ENCODE measurements at places on chromosomes 16 and 17.

GRCh38 chr17:48127371-48128051 is 19.9 kb downstream of the SNX11 start:
- DNase-seq: no peak

DNA sequence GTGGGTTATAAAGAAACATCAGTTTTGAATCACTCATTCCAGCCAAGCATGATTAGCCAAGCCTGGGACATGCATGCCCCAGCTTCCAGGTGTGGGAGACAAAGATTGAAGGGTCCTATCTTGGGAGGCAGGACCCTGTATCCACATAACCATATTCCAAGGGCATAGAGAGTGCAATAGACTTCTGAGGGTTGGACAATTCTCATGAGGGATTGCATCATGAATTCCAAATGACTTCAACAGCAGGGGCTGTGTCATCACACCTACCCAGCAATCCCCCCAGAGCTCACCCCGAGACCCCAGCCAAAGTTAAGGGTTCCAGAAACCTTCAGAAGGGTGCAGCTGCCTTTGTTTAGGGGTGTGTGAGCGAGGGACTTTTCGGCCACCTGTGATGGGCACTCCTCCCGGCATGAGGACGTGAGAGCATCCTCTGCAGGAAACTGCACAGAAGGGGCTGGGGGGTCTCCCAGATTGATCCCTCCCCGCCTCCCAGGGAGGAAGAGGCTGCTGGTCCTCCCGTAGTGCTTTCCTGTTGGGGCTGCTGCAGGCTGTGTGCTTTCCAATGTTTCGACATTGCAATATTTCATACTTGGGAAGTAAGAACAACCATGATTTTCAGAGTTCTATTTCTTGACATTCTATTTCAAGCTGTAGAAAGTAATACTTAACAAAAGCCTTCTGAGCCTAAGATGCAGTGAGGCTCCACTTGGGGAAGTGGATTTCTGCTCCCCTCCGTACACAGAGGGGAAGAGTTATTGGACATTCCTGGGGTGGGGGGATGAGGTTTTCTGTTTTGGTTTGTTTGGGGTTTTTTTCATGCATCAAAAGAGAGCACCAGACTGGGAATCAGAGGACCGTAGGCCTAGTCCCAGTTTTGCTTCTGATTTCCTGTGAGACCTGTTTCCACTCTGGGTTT is 13.3 kb upstream of the PITPNM3 start:
- DNase-seq: no peak

- DNase-seq: no peak
These were observed 21.8 kb downstream of the TMC5 start for GRCh38 chr16:19439483-19439882.

DNA sequence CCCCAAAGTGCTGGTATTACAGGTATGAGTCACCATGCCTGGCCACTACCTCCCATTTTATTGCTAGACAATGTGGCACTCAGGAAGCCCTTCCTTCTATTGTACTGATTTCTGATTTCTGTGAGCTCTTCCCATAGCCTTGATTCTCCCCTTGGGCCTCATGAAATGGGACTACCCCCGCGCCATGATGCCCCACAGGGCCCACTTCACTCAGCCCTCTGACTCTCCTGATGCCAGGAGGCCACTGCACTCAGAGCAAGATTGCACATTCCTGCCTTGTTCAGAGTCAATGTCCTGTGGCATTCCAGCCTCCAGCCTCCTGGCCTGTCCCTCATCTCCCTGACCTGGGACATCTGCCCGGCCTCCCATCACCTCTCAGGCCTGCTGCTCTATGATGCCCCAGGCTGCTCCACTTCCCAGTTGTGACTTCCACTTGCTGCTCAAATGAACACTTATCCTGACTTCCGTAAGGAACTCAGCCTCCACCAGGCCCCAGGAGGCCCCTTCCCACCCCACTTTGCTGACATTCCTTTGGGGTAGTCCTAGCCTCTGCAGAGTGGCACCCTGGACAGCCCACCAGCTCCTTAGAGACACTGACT is 66.6 kb upstream of the KSR1 start:
- DNase-seq: no peak

DNA sequence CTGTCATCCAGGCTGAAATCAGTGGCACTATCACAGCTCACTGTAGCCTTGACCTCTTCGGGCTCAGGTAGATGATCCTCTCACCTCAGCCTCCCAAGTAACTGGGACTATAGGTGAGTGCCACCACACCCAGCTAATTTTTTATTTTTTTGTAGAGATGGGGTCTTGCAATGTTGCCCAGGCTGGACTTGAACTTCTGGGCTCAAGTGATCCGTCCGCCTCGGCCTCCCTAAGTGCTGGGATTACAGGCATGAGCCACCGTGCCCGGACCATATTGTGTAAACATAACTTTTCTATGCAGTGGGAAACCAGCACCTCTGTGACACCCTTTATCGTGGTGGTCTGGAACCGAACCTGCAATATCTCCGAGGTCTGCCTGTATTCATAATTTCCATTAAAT is 11.2 kb upstream of the CSF3 start:
- no peak for DNase-seq

DNA sequence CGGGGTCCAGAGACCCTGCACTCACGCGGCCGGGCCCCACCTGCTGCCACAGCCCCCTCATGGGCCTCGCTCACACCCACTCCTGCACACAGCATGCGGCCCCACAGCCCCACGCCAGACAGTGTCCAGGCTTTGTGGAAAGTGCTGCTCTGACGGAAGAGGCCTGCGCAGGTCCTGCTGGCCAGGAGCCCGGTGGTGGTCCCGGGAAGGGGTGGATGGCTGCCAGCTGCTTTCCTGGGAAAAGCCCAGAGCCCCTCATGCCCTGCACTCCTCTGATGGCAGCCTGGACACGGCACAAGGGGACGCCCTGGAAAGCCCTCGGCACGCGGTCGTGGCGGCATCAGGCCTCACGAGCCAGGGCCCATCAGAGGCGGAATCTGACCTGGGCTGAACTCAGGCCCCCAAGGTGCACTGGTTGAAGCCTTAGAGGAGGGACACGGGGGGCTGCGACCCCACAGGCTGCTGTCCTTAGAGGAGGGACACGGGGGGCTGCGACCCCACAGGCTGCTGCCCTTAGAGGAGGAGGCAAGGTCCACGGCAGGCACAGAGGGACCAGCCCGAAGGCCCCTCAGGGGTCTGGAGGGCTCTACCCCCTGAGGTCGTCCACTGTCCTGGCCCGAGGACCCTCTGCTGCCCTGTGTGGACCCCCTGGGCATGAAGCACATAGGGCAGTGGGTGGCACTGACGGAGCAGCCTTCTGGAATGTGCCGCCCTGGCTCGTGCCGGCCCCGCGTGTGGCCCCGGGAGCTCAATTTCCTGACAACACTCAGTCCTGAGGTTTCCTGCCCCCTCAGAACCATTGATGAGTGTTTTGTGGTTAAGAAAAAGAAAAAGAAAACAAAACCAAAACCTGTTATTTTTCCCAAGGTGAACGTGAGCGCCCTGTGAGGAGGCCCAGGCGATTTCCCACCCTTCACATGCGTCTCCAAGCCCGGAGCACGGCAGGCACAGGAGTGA is 22.1 kb downstream of the SOX8 start:
- no peak for DNase-seq

DNA sequence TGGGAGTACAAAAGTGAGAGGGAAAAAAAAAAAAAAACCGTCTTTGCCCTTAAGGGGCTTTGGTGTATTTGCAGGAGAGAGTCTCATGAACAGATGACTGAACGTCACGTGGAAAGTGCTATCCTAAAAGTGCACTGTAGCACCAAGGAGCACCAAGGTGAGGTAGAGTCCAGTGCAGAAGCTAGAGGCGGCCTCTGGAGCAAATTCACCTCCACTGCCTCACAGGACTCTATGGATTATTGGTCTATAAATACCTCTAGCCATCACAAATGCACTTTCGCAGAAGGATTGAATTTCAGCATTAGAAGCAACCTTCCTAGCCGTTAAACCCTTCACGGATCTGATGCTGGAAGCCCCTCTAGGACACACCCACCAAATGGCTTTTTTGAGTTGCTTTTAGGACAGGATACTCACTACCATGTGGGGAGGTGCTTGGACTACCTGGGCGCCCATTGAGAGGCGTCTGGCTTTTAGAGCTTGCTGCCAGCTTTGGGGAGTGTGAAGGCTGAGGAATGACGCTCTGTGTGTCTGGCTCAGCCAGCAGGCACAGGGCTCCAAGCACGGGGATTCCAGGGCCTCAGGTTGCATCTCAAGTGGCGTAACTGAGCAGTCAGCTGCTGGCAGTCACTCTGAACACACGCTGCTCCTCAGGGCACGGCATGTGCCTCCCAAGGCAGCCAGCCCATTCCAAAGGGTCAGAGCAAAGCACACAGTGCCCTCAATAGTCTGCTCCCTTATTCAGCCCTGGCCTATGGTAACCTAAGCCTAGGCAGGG is 52.7 kb downstream of the CDRT4 start:
- DNase-seq: no peak

DNA sequence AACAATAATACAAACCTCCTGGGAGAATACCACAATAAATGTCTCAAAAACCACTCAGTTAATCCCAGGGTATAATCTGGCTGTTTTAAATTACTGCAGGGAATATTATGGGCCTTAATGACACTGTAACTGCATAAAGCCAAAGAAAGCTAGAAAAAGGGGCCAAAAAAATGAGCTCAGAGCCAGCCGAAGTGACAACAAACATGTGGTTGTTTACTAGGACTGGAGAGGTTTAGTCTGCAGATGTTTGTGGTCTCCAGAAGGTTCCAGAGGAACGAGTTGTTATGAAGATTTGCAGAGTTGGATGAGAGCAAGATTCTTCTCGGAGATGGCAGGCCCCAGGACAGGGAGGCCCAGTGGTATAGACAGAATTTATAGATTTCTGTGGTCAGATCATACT is 97.1 kb upstream of the AKTIP start:
- no peak for DNase-seq

DNA sequence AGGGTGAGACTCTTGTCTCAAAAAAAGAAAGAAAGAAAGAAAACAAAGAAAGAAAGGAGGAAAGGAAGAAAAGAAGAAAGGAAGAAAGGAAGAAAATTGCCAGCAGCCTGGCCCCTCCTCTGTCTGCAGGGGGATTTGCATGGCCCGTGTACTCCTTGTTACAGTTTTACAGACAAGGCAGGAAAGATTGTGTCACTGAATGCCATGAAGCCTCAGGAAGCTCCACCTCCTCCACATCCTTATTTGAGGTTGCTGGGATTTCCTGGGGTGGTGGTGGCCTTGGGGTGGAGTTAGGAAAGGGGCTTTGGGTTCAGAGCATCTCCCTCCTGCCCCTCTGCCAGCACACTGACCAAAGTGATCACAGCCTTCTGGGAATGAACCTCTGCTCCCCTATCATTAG is 23.6 kb downstream of the CFAP20 start:
- DNase-seq: no peak

DNA sequence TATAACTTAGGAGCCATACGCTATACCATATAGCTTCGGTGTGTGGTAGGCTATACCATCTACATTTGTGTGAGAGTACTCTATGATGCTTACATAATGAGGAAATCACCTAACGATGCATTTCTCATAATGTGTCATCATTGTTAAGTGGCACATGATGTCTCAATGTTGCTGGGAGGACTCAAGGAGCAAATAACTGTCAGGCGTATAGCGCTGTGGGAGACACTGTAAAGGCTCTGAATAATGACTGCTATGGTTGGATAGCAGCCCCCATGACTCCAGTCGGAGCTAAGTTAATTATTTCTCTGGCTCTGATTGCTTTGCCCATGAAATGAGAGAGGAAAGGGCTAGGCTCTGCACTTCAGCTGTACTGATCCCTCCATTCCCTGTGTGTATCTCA is 197.2 kb downstream of the RGS9 start:
- DNase-seq: no peak

GRCh38 chr17:41335747-41336146 is 14.9 kb downstream of the KRT33A start:
- no peak for DNase-seq

DNA sequence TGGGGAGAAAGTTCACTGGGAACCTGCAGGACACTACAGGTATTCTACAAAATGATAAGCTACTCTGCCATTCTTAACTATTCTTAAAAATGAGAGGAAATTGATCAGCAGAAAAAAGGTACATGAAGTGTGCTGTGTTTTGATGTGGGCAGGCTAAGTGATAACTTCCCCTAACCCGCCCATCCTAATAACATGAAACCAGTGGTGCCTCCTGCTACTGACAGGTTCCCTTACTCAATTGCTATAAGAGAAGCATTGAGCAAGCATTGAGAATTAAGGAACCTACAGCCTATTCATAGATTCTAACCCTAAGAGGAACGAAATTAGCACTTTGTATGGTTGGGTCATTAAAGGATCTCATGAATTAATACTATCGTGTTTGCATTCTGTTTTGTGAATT is 18.9 kb downstream of the XYLT1 start:
- no peak for DNase-seq

GRCh38 chr17:42407289-42407836 is 15.7 kb downstream of the CAVIN1 start:
- DNase-seq: no peak

GRCh38 chr17:45742251-45742650 is 41.9 kb upstream of the CRHR1 start:
- DNase-seq: no peak

GRCh38 chr17:8430966-8431365 is 4.7 kb upstream of the NDEL1 start:
- no peak for DNase-seq

DNA sequence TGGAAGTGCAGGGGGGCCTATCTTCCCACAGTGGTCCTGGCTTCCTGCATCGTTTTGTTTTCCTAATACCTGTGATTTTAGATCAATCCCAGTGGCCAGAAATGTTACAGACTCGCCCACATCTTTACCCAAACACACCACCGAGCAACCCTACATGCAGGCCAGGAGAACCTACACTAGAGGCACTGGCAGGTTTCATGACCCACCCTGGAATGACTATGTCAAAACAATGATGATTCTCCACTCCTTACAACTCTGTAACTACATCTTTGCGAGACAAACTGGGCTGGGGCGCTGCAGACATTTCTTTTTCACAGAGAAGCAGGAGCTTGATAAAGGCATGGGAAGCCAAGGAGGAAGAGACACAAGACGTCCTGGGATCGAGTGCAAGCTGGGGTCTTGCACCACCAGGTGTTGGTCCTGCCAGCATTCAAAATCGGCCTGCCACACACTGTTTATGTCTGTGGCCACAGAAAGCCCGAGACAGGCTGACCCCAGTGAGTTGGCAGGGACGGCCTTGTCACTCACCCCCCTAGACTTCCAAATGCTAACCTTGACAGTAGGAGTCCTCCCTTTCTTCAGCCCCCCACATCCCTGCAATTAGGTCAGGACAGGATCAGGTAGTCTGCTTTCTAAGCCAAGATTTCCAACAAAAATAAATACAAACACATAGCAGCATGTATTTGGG is 32.5 kb downstream of the UBE2O start:
- no peak for DNase-seq

DNA sequence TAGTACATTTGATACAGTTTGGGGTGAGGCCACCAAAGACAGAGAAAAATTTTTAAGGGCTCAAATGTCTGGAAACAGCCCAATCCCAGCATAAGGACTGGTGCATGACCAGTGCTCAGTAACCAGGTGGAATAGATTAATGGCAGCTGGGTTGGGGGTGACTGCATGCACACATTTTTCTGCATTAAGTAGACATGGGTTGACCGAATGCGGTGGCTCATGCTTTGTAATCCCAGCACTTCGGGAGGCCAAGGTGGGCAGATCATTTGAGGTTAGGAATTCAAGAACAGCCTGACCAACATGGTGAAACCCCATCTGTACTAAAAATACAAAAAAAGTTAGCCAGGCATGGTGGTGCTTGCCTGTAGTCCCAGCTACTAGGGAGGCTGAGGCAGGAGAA is 121.1 kb upstream of the HSBP1 start:
- no peak for DNase-seq
